Chondrocyte (in vitro differentiated cells): ENCODE measurements at places on chromosomes 4 and X. TPM values are rescaled to one million over a fixed set of nuclear protein-coding genes. Genes with fewer than 3 reads are reported as not detected.

GRCh38 chr4:87078987-87079486, 141.4 kb downstream of the KLHL8 start:
- H3K36me3 ChIP-seq = no peaks in the 10 kb centered on the region
- peak overlapping the region; percentile 35 for H3K4me3 ChIP-seq
- no peaks in the 10 kb centered on the region for H3K27me3 ChIP-seq
- H3K27ac ChIP-seq = peak overlapping the region; percentile 87

- no peak for DNase-seq
- peaks cover 8% of the 10 kb centered on the region for H3K4me1 ChIP-seq
- peaks cover 12% of the 10 kb centered on the region for H3K36me3 ChIP-seq
- no peaks in the 10 kb centered on the region for H3K27me3 ChIP-seq
- H3K4me3 ChIP-seq = no peak overlapping the region
These were observed 32.0 kb downstream of the CTBP1 start for GRCh38 chr4:1216869-1217294.

- no peak for DNase-seq
- H3K4me3 ChIP-seq = no peak overlapping the region
- peaks cover 7% of the 10 kb centered on the region for H3K36me3 ChIP-seq
- no peaks in the 10 kb centered on the region for H3K4me1 ChIP-seq
These were observed 1144.8 kb downstream of the ADGRL3 start for GRCh38 chr4:62344915-62345314.

GRCh38 chr4:98469771-98470170, 188.6 kb downstream of the TSPAN5 start:
- no peak for DNase-seq
- no peaks in the 10 kb centered on the region for H3K27me3 ChIP-seq
- H3K4me3 ChIP-seq = no peak overlapping the region
- H3K36me3 ChIP-seq = peaks cover 22% of the 10 kb centered on the region
- peaks cover 52% of the 10 kb centered on the region for H3K4me1 ChIP-seq

ITGB1BP2 gene
- 2.1 to 3.2 TPM (median 2.5 TPM) in 3 replicates for total RNA-seq

DNA sequence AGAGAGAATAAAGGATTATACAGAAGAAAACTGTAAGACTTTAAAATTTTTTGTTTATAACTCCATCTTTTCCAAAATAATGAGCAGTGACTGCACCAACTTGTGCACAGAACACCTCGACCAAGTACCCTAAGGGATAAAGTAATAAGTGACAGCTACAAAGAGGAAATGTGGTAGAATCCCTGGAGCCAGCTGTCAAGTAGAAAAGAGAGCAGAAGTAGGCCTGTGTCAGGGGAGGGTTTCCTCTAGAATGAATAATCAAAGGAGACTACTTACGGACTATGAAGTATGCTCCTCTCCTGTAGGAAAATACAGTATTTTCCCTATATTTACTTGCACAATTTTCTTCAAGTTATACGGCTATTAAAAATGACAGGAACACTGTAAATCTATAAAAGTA, 1.2 kb downstream of the EIF1AX start:
- H3K4me3 ChIP-seq = peak overlapping the region; percentile 84
- H3K36me3 ChIP-seq = peaks cover 3% of the 10 kb centered on the region
- peaks cover 18% of the 10 kb centered on the region for H3K4me1 ChIP-seq
- H3K27me3 ChIP-seq = no peaks in the 10 kb centered on the region
- peak overlapping the region; percentile 67 for H3K27ac ChIP-seq
